ENCODE measurements at places on chromosomes 3 and 15. TPM values are rescaled to one million over a fixed set of nuclear protein-coding genes. Genes with fewer than 3 reads are reported as not detected.

DNA sequence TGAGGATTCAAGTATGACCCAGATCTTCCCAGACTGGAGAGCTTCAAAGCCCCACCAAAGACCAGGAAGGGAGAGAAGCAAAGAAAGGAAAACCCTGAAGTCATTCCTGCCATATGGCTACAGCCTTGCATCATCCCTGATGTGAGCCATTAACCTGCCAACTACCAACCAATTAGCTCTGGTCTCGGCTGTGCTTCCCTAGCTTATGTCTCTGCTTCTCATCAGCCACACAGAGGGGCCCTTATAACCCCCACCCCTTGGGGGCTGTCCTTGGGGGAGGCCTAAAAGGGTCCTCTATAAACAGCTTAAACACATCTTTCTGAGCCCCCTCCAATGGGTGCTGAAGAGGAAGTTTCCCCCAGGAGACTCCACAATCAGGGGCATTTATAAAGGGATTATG is 52.8 kb downstream of the NOX5 start:
- no peak for DNase-seq

DNA sequence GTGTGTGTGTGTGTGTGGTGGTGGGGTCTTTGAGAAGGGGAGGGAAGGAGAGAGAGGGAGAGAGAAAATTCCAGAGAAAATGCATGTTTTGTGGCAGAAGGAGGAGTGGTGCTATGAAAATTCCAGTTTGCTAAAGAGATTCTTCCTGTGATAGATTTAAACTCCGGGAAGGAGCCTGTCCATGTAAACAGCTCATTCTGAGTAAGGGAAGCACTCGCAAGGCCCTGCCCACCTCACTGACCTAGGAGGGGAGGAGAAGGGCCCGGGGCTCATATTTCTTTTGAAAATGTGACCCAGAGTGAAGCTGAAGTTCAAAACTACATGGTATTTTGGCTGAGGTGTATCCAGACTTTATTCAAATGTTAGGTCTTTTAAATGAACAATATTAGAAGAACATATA is 41.3 kb downstream of the ADAMTSL3 start:
- DNase-seq: peak; percentile 22

GRCh38 chr3:184299488-184300377 is 692 bp downstream of the PSMD2 start:
- peak; percentile 33 for DNase-seq

FSIP1 gene
- 2.2 TPM for total RNA-seq

GRCh38 chr3:130627143-130627855 is 110.3 kb downstream of the COL6A6 start:
- DNase-seq: no peak

DNA sequence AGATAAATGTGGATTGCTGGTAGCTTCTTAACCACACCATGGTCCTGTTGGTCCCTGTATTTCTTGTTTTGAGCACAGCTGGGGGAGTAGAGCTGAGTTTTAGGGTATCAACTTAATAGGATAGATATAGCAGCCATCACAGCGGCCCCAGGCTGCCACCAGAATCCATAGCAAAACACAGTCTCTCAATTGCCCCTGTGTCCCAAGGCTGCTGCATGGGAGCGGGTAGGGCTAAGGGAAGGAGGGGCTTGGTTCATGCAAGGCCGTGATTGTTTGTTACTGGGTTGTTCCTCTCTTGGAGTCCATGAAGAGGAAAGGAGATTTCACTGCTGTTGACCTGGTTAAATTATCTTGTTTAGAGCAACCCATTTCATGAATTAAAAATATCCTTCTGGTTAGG is 22.1 kb downstream of the ARNT2 start:
- DNase-seq: no peak

DNA sequence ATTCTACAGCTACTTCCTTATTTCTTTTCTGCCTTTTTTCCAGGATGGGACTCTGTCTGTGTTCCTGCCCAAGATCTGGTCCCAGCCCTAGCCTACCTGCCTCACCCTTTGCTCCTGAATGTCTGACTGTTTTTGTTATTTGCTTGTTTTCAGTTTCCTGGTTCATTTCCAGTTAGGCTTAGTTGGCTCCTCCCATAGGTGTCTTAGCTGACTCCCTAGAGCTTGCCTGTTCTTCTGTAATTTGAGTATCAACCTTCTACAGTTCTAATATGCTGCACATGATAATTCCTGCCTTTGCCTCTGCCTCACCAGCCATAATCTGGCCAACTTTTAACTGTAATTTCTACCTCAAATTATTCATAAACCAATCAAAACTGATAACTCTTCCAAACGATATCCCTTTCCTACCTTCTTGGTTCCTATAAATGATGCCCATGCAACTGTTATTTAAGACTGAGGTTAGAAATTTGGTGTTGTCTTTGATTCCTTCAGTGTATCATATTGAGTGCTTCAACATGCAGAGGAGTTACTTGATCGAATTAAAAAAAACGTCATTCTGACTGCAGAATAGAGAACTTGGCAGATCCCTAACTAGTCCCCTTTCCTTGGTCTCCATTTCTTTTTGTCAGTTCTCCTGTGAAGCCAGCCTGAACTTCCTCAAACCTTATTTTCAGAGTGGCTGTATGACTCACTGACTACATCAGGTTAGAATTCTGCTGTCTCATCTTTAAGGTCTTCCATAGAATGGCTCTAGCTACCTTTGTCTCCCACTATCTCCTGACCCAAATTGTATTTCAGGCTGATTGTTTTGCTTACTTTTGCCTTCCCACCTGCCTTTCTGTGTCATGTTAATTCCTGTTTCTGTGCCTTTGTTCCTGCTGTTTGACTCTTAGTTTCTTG is 8.4 kb downstream of the GOLM2 start:
- DNase-seq: peak; percentile 81

NPAP1 gene
- total RNA-seq: not detected

DNA sequence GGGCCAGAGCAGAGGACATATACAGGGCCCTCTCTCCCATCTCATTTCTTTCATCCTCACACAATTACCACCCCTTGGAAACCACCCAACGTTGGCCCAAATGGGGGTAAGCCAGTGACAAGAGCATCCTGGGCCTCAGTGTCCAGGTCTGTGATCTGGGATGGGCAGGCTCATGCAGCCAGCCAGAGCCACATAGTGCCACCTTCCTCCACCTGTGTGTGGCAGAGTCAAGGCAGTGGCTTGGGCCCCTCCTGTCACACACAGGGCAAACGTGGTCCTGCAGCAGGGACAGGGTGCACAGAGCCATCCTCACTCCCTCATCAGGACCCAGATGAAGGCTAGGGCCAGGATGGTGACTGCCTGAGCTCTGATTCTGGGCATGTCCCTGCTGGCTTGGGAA is 2.3 kb upstream of the MYL3 start:
- DNase-seq: no peak

OTOL1 gene
- total RNA-seq: not detected

DNA sequence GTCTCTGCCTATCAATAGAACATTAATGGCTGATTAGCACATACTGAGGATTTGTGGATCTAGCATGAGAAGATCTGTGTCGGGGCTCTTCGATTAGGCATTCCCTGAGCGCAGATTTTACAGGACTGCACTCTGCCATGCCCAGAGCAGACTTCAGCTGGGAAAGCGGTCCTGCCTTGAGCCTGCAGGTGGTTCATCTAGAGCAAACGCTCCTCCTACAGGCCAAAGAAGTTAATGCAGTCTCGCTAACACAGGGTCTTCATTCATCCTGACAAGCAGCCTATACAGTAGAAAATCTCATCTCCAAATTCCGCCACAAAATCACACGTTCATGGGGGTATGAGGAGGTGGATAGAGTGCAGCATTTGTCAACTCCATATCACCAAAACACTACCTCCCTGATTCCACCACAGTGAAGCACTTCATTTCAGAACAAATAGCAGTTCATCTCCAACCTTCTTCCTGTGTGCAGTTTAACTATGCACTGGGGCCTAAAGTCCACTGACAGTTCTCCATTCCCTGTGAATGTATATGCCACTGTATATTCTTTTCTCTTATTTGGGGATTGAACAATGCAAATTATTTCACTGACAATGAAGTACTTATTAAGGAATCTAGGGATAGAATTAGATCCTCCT is 405.8 kb downstream of the IGSF11 start:
- DNase-seq: peak; percentile 79

DNA sequence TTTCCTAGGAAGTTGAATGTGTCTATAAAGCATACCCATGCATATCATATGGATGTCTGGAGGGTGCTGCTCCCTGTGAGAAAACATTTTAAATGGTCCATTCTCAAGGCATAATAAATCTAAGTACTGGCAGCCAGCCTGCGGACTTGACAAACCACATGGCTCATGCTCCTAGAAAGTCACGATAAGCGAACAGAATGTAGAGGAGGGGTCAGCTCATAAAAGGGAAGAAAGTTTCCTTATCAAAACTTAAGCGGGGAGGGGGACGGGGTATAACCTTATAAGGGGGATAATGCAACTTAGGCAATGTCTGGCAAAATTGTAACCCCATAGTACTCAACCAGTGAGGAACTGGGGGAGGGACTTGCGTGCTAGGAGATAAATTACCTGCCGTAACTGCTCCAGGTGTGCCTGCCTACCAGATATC is 159.8 kb upstream of the LMCD1 start:
- DNase-seq: no peak

DNA sequence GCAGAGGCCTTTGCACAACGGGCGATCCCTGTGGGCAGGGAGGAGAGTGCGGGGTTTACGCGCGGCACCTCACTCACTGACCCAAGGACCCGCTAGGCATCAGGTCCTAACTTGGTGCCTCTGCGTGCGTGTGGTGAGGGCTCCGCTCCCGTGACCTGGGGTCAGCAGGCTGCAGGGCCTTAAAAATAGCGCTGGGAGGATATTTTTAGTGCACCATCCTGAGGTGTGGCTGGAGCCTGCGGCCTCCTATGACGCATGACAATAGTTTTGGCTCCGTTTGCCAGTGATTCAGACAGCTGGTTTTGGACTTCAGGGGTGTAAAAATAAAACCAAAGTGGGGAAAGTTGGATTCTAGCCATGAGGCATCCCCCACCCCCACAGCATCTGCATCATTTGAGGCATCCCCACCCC is 139.0 kb downstream of the FAM43A start:
- peak; percentile 87 for DNase-seq

DNA sequence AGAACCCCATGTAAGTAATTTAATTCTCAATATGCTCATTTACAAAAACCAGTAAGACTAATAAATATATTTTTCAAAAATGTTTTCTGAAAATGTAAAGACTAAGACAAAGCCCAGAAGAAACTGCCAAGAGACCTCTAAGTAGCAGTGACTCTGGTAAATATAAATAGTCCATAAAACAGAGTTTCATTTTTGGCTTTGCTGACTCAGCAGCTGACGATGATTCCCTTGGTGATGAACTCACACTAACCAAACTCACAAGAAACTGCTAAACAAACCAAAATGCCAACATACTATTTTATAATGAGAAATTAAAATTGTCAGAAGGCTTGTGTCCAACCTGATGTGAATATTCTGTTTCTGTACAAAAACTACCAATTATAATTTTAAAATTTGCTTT is 31.5 kb upstream of the IMPG2 start:
- DNase-seq: peak; percentile 19

GOLGA8G gene
- 0.09 TPM for total RNA-seq

GRCh38 chr15:49627407-49627877 is 6.6 kb downstream of the DTWD1 start:
- peak; percentile 63 for DNase-seq

DNA sequence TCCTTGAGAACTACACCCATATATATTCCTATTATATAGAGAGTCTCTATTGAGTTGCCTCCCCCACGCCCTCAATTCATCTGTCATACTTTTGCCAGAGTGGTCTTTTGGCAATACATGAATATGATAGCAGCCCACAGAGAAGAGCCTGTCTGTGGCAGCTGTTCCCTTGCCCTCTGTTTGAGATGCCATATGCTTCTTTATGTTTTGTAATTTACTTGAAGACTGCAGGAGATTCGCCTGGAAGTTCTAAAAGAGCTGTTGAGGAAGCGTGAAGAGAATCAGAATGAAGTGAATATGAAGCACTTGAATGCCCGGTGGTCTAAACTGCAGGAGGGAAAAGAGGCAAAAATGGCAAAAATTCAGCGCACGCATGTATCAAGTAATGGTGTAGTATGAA is 27.2 kb downstream of the CFAP91 start:
- DNase-seq: no peak

GALNT15 gene
- 10.2 TPM for total RNA-seq

DNA sequence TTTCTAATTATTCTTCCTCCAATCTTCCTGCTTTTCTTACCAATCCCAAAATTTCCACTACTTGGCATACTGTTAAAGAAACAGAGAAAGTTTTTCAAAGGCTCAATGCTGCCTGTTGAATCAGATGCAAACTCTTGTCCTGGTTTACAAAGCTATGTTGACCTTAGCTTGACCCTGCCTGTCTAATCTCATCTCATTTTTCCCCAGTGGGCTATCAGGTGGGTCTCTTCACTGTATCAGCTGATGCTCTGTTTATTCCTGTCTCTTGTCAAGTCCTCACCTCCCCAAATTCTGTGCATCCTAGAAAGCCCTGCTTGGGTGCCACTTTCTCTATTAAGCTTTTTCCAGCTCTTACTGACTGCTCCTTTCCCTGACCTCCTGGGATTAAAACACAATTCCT is 18.2 kb downstream of the NFKBIZ start:
- DNase-seq: no peak

DNA sequence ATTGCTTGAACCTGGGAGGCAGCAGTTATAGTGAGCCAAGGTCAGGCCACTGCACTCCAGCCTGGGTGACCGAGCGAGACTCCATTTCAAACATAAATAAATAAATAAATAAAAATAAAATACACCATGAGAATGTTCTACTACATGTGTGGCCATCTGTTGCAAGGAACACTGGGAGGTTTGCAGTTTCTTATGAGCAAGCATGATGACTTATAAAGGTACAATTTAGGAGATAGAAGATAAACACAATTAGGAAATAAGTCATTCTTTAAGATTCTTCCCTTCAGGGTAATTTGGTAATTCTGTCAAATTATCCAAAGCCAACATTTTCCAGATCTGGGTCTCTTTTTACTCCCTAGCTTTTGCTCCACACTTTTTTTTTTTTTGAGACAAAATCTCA is 13.4 kb downstream of the HTR3C start:
- DNase-seq: no peak

- no peak for DNase-seq
Measured at GRCh38 chr15:41648097-41648496, 12.1 kb upstream of the MGA start.

DTX3L gene
- 19.0 TPM for total RNA-seq

C3orf22 gene
- total RNA-seq: not detected

SEMA3B gene
- 12.5 TPM for total RNA-seq

DNA sequence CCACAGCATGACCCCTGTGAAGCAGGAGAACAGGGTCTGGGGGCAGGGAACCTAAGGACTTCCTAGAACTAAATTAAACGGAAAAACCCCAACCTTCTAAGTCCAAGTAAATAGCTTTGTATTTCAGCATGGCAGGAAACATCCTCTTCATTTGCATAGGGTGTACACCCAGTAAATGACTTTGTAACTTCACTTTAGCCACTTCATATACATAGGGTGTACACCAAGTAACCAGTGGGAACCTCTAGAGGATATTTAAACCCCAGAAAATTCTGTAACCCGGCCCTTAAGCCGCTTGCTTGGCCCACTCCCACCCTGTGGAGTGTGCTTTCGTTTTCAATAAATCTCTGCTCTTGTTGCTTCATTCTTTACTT is 41.8 kb downstream of the FSD2 start:
- no peak for DNase-seq

DNA sequence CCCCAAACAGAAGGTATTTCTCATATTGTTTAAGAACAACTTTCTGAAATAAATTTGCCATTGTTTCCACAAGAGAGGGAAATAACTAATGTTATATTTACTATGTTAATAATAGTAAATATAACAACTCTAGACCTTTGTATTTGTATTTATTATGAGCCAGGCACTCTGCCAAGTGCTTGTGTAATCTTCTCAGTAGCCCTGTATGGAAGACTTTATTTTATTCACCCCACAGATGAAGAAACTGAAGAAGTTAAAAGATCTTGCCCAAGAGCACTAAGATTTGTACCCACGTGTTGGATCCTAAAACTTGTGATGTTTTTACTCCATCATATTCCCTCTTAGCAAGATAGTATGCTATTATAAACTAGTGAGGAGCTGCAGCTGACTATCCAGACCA is 12.0 kb upstream of the GNB4 start:
- peak; percentile 30 for DNase-seq

Measured in MCF 10A (cell line).